ENCODE measurements at places on chromosomes 2 and 18.

GRCh38 chr2:119711352-119711751 lies 32.4 kb downstream of the TMEM177 start:
- DNase-seq = no peak

- no peak for DNase-seq
Observed at GRCh38 chr2:237725661-237726060, 72.9 kb upstream of the RBM44 start.

DNA sequence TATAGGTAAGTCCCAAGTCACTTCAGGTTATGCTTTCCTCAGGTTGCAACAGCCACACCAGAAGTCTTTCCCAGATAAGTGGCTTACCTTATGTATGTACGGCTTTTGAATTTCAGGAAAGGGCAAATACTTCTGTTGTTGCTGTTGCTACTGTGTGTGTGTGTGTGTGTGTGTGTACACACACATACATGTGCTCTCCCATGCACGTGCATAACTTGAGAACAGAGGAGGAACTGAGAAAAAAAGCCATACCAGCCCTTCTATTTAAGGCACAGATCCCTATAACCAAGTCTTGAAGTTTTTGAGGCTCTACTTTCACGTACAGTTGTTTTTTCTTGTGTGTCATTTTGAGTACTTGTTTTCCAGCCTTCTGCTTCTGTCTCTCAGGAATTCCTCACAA lies 62.4 kb downstream of the WDPCP start:
- no peak for DNase-seq

DNA sequence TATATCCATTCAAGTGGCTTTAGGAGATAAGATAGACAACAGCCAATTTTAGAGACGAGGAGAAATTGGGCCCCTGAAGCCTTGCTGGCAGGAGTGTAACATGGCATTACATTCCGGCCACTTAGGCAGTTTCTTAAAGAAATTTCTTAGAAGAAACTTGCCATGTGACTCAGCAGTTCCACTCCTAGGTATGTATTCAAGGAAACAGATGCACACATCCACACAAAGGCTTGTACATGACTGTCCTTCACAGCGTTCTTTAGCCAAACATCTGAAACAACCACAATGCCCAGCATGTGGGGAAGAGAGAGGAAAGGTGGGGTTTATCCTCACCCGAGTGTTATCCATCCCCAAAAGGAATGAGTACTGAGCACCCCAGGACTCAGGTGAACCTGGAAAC lies 107.1 kb downstream of the NFATC1 start:
- DNase-seq = no peak

GRCh38 chr2:206801418-206802189 lies 36.2 kb downstream of the FASTKD2 start:
- DNase-seq = no peak

GRCh38 chr2:144213797-144214196 lies 306.1 kb downstream of the ZEB2 start:
- no peak for DNase-seq

GRCh38 chr2:3113122-3113521 lies 264.5 kb downstream of the EIPR1 start:
- DNase-seq = no peak

DNA sequence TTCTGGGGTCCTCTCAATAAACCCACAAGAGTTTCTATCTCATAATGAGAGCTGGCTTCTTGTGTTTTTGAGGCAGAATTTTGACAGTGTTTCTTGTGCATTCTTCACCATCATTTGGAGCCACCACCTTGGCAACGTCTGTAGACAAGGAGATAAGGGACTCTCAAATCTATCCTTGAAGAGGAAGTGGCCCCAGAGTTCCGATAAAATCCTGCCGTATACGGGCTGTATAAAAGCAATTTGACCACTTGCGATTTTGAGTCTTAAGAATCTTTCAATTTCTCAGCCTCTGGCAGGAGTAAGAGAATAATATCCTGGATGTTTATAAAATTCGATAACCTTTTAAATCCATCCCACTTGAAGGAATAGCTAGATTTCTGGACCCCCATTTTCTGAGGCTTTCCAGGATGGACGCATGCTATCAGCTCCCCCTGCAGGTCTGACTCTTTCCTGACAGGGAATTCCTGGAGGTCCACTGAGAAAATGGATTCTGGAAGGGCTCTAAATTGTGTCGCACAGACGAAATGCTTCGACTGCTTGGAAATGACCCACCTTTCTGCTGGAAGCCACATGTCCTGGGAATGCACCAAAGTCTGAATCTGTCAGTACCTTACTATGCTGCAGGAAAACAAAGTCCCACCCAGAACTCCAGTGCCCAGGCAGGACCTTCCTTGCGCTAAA lies 54.1 kb downstream of the E2F6 start:
- no peak for DNase-seq

Data from stimulated activated CD8-positive, alpha-beta memory T cell treated with anti-CD3 and anti-CD28 coated beads, Interleukin-4, amount 100 ng/mL, for 1 hour (primary cell).